ELF-1 (cell line): ENCODE measurements at places on chromosomes 12 and 14.
A peak's percentile ranks its signal among the peaks of the same experiment; 100 is the strongest.

DNA sequence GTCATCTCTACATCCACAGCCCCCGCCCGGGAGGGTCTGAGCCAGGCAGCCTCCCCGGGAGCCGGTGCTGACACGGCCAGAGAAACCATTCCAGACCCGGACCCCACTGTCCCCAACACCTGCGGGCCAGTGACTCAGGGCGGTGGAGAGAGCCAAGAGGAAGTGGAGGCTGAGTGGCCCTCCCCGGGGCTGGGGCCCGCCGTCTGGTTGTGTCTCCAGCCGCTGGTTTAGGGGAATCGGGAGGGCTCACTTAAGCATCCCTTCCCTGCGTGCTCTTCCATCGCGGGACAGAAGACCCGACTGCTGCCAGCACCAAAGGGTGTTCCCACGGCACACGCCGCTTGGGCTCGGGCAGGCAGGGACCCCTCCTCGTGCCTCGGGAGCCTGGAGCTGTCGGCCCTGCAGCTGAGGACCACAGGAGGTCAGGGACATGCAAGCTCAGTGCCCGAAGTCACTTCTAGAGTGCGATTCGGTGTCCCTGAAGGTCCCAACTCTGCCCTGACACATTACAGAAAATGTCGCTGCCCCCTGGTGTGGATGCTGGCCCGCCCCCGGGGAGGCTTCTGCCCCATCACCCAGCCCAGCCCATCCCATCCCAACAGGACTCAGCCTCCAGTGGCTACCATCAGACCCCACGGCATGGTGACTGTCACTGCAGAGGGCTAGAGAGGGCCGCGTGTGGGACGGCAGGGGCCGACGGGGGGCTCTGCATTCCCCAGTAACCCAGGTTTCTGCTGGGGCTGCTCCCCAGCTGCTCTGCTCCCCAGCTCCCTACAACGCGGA lies 50.8 kb downstream of the GALNT9 start:
- DNase-seq, result no peak

- DNase-seq, result no peak
Measured at GRCh38 chr12:95397571-95397970, 76.4 kb upstream of the METAP2 start.

GRCh38 chr14:77864085-77864484 lies 64.2 kb downstream of the ADCK1 start:
- DNase-seq, result no peak

DNA sequence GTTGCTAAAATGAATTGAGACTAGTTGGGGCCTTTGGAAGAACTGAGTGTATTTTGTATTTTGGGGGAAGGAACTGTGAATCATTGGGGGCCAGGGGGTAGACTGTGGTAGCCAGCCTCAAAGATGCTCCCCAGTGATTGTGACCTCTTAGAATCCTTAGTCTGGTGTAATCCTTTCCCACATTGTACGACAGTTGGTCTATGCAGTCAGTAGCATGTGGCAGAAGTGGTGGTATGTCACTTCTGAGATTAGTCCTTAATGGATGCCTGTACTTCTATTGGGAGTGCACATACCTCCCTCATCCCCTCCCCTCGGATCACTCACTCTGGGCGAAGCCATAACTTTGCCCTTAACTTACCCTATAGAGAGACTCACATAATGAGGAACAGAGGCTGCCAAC lies 48.0 kb downstream of the USP15 start:
- no peak for DNase-seq

GRCh38 chr12:124745891-124746570 lies 117.6 kb downstream of the SCARB1 start:
- DNase-seq, result peak; percentile 98

GRCh38 chr12:998020-998874 lies 7.2 kb downstream of the ERC1 start:
- DNase-seq, result no peak

- no peak for DNase-seq
Measured at GRCh38 chr14:53032838-53033390, 82.1 kb upstream of the FERMT2 start.
